ENCODE measurements at places on chromosomes 2 and 18.

GRCh38 chr18:63321291-63321690 is 1.7 kb upstream of the BCL2 start:
- DNase-seq: no peak

- no peak for DNase-seq
These were observed 234.0 kb downstream of the GBX2 start for GRCh38 chr2:235934059-235934773.

DNA sequence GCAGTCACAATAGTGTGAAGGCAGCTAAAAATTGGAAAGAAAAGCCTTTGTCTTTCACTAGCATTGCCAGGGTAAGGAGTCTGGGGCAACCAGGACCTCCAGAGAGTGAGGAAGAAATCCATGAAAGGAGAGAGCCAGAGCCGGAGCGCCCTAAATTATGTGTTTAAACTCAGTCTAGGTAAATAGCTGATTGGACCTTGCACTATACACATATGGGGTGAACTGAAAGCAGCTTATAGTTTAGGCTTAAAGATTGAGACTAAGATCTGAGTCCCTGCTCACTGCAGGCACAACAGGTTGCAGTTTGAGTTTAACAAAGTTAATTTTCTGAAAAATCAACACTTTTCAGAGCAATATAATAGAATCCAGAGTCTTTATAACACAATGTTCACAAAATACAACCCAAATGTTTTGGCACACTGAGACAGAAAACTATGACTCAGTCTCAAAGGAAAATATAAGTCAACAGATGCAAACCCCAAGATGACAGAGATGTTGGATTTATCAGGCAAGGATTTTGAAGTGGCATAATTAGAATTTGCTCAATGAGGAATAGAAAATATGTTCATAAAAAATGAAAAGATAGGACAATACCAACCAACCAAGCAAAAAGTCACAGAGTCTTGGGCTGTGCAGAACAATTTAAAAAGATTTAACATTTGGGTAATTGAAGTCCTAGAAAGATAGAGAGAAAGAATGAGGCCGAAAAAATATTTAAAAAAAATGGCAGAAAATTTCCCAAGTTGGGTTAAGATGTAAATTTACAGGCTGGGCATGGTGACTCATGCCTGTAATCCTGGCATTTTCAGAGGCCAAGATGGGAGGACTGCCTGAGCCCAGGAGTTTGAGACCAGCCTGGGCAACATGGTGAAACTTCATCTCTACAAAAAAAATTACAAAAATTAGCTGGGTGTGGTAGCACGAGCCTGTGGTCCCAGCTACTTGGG is 39.6 kb downstream of the DOK1 start:
- DNase-seq: no peak

- DNase-seq: no peak
These were observed 105.2 kb downstream of the RBM43 start for GRCh38 chr2:151156431-151156830.

DNA sequence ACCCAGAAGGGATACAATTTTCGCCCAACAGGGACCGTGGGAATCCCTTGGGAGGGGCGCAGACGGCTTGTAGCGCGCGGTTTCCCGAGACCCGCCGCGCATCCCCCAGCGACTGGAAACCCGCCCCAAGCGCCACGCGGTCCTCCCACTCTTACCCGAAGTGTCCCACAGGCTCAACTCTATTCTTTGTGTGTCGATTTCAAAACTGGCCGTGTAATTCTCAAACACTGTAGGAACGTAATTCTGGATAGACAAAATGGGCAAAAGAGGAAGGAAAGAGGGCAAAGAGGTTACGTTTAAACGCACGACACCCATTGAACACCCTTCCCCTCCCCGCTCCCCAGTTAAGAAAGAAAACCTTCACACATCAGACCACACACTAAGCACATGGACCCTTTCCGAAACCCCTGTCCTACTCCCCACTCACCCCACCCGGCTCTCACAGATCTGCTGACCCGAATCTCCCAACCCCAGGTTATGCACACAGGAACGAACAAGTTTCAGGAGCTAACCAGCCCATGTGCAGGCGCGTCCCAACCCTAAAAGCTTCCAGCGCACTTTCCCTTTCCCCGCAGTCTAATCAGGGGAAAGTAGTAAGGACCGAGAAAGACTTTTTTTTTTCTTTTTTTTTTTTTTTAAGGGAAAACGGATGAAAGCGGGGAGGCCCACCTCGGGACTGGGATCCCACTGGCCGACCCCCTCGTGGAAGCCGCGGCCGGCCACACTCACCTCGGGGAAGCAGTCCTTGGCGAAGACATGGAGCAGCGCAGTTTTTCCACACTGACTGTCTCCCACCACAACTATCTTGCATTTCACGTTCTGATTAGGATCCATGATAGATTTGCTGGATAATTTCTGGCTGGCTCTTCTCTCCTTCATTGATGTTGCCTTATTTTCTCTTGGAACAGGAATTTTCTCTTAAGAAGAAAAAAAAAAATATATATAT is 655 bp downstream of the RND3 start:
- DNase-seq: no peak

DNA sequence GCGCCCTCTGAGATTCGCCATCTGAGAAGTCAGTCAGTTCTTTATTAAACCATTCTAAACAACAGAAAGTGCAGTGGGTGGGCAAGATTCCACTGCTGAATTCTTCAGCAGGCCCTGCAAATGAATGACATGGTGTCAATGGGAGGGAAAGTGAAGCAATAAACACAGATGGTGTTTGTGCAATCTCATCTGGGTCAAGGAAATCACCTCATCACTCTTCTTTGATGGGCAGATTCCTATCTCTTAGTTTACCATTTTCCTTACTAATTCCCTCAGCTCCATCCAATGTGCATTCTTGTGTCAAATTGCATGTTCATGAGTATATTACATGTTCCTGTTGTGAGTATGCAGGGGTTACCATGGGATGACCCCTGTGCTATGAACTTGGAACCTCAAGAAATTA is 100.7 kb upstream of the CYP1B1 start:
- no peak for DNase-seq

DNA sequence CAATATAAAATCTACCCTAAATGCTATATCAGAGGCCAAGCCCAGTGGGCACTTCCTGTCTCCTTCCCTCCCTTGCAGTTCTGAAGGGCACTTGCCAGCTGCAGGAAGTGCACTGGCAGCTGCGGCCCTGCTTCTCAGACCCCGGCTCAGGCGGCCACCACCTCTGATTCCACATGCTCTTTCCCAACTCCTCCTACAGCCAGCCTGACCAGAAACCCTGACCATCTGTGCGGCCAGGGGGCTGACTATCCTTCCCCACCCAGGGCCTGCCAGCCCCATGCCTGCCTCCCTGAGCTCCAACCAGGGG is 88.6 kb downstream of the ZBTB7C start:
- DNase-seq: no peak

GRCh38 chr18:56217406-56217805 is 421.0 kb downstream of the TXNL1 start:
- no peak for DNase-seq

DNA sequence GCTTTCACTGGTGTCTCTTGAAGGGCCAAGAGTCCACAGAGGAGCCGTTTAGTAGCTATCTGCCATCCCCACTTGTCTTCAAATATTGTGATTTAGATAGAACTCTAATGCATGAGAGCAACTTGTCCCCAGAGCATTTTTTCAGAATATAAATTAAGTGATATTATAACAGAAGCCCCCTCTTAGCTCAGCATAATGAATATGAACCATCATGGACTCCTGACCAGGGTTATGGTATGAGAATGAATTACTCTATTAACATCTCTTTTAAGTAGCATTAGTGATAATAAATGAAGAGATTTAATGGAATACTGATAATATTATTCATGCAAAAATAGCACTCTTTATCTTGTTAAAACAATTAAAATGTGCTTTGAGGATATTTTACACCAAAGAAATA is 709.6 kb downstream of the GALR1 start:
- no peak for DNase-seq

DNA sequence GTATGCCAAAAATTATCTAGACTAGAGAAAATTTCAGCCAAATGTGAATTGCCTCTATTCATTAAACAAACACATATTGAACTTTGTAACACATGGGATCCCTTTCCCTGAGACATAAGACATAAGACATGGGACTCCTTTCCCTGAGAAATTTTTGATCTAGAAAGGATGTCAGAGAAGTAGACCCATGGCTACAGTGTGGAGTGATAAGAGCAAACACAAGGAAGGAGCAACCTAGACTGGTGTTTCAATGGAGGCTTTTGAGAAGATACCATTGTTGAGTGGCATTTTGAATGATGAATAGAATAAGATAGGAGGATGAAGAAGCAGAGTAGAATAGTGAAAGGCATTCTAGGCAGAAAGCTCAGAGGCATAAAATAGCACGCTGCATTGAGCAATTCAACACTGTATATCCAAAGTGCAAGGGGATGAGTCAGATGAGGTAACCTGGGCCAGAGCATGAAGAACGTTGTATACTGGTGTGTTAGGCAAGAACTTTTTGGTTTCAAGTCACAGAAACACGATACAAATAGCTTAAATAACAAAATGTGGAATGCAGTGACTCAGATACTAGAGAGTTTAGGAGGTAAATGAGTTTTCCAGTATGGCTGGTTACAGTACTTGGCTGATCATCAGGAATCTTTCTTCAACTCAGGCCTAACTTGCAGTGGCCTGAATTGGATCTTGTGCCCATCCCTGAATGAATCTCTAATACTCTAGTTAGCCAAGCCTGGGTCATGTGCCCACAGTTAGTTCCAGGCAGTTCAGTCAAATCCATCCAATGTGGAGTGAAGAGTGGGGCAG is 129.8 kb upstream of the TANK start:
- DNase-seq: no peak

- no peak for DNase-seq
These were observed 10.4 kb upstream of the SFTPB start for GRCh38 chr2:85678377-85678776.

GRCh38 chr18:22318745-22319407 is 98.8 kb downstream of the CTAGE1 start:
- DNase-seq: no peak

DNA sequence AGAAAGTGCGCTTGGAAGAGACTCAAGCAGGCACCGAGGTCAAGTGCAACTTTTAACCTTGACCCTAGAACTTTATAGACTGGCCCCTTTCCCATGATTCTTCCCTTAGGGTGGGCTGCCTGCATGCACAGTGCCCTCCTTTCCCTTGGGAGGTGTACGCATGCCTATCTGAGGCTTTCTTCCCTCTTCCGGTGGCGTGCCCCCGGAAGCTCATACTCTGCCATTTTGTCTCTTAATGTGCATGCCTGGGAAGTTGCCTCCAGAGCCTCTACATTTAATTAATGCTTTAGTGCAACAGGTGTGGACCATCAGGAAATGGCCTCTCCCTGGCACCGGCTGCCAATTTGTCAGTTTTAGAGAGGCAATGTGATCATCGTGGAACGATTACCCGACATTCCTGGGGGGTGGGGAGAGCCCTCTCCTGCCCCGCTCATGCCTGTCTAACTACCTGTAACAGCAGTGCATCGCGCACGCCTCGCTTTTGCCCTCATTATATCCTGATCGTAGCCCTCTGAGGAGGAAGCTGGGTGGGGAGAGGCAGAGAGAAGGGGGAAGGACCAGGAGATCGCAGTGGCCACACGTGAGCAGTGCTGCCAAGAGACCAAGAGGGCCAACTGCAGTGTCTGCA is 194.8 kb downstream of the TFCP2L1 start:
- no peak for DNase-seq

DNA sequence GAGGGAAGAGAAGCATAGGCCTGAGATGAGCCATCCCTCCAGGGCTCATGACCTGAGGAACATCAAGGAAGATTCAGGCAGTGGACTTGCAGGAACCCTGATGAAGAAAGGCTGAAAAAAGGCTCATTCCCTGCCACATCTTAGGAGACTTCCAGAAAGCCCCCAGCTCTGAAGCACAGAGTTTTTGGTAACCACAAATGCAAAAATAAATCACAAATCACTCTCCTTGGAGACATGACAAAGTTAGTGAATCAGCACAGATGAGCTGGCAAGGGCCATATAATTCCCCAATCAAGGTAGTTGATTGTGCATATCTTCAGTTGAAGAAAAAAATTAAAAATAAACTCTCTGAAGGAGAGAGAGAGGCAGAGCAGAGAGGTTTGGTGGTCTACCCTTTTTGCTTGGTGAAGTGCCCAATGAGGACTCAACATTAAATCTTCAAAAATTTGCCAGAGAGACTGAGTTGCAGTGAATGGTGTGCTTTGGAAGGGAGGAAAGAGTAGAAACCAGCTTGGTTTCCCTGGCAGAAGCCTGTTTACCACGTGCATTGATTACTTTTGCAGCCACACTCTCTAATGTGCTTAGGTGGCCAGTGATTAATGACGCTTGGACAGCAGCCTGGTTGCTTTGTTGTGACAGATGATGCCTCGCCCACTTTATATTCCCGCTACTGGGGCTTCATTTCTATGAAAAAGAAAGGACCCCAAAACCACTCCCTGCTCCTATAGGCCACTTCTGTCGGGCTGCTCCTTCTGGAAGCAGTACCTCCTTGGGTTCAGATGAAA is 257.4 kb upstream of the SLC14A2 start:
- DNase-seq: no peak

GRCh38 chr2:8644605-8645175 is 37.2 kb upstream of the ID2 start:
- DNase-seq: no peak

DNA sequence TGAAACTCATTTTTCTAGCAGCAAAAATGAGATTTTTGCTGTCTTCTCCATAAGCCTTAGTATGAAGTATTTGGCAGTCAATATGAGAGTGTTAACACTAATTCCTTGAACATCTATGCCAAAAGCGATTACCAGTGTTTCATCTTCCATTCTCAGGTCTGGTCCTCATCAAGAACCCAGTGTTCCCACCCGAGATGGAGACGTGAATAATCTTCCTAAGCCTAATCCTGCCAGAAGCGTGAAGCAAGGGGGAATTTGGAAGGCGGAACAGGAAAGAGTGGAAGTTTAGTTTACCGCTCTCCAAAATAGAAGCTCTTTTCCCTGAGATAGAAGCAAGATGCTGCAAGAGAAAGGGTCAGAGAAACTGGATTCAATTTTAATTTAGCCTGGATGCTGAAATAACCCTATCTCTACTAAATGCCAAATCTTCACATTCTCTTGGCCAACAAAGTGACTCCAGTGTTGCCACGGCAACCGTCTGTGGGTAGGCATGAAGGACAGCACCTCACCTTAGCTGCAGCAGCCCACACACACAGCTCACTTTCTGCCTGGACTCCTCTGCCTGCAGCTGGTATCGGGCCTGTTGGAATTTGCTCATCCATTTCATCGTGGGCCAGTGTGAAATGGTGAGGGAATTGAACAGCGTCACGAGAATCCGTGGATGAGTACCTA is 711.1 kb downstream of the CBLN2 start:
- DNase-seq: no peak

- DNase-seq: no peak
These were observed 22.5 kb downstream of the STAMBP start for GRCh38 chr2:73851274-73851673.

- DNase-seq: no peak
These were observed 36.6 kb downstream of the ARL6IP6 start for GRCh38 chr2:152755029-152755428.

GRCh38 chr2:19899985-19900930 is 1.5 kb downstream of the TTC32 start:
- DNase-seq: no peak

GRCh38 chr2:203730076-203730729 is 23.8 kb downstream of the CD28 start:
- DNase-seq: no peak

All from cortex of kidney (tissue), 1 donor.